ENCODE measurements at places on chromosomes 7 and 10. TPM values are rescaled to one million over a fixed set of nuclear protein-coding genes. Genes with fewer than 3 reads are reported as not detected.
A peak's percentile ranks its signal among the peaks of the same experiment; 100 is the strongest.

GRCh38 chr7:80729591-80730320, 91.3 kb downstream of the CD36 start:
- peak overlapping the region; percentile 61 for H3K27ac ChIP-seq
- no peaks in the 10 kb centered on the region for H3K4me1 ChIP-seq
- H3K36me3 ChIP-seq = no peaks in the 10 kb centered on the region
- no peak for DNase-seq

KAZALD1 gene
- 21.2 TPM for total RNA-seq

DNA sequence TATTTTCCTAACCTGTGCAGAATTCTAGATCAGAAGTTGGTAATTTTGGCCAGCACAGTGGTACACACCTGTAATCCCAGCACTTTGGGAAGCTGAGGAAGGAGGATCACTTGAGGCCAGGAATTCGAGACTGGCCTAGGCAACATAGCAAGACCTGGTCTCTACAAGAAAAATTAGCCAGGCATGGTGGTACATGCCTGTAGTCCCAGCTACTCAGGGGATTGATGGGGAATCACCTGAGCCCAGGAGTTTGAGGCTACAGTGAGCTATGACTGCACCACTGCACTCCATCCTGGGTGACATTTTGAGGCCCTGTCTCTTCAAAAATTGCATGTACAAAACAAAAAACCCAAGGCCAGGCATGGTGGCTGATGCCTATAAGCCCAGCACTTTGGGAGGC, 8.6 kb downstream of the PGAM1 start:
- H3K36me3 ChIP-seq = peaks cover 24% of the 10 kb centered on the region
- H3K4me3 ChIP-seq = no peak overlapping the region
- no peaks in the 10 kb centered on the region for H3K27me3 ChIP-seq

GRCh38 chr7:105376908-105377533, 11.7 kb downstream of the SRPK2 start:
- no peak overlapping the region for H3K4me3 ChIP-seq
- H3K4me1 ChIP-seq = no peaks in the 10 kb centered on the region
- no peaks in the 10 kb centered on the region for H3K27me3 ChIP-seq
- H3K27ac ChIP-seq = no peak overlapping the region
- H3K36me3 ChIP-seq = no peaks in the 10 kb centered on the region
- no peak for DNase-seq

DNA sequence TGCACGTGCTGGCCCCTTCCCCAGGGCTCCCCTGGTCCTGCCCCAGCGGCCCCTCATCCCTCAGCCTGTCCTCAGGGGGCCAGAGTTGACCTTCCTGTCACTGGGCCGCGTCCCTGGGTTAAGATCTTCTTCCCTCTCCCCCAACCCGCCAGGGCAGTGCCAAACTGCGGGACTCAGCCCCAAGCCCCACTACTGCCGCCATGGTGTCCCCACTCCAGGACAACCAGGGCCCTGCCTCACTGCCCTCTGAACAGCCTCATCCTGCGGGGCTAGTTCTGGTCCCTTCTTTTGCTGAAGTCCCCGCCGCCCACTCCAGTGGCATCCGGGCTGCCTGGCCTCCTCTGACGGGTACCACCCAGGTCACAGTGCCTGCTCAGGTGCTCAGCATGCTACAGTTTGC, 37.5 kb downstream of the UNCX start:
- DNase-seq = no peak
- H3K4me1 ChIP-seq = no peaks in the 10 kb centered on the region
- H3K27ac ChIP-seq = no peak overlapping the region

DNA sequence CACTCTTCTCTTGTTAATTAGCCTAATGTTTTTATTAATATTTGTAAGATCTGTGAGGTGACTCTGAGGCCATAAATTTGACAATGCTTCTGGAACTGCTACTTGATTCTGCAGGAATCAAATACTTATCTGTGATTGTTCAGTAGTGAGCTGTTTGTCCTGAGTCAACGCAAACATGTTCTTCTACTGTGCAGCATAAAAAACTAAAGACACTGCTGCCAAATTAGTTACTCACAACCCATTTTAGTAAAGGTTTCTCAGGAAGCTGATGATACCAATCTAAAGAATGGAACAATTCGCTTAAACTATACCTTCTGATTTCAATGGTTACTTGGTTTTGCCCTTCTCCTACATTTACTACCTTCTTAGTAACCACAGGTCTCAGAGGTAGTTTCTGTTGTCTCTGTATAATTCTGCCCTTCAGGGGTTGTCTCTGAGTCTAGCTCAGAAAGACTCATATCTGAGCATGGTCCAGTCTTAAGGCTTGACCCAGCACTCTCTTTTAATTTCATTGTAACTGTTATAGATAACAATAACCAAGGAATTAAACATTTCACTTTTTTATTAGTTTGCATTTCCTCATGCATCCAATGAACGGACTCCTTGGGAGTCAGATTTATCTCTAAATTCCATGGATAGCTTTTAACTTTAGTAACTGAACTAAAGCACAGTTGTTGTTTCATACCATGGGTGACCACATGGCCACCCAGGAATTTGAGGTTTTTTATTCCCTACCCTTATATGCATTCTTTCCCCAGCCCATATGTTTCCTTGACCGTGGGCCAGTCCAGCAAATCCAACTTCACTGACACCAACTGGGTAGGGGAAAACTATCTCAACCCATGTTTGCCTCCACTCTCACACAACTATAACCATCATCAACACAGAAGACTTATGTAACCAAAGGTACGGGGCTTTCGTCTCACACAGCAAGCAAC, 309.5 kb upstream of the TEX47 start:
- H3K27ac ChIP-seq = no peak overlapping the region
- no peak overlapping the region for H3K4me3 ChIP-seq
- no peak for DNase-seq
- H3K27me3 ChIP-seq = no peaks in the 10 kb centered on the region

GRCh38 chr7:150734254-150734653, 3.0 kb upstream of the GIMAP5 start:
- DNase-seq = no peak
- H3K27me3 ChIP-seq = peaks cover 5% of the 10 kb centered on the region
- no peaks in the 10 kb centered on the region for H3K4me1 ChIP-seq

ITGB1 gene
- total RNA-seq = 803 TPM

DNA sequence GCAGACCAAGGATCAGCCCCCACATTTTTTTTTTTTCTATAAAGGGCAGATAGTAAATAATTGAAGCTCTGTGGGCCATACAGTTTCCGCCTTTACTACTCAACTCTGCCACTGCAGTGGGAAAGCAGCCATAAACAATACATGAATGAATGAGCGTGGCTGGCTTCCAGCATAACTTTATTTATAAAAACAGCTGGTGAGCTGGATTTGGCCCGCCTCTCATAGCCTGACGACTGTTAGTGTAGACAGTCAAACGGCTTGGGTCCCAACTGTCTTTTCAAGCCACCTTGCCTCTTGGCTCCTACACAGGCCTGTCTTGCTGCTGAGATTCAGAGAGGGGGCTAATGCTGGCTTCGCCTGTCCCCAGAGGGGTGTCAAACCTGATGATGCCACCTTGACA, 169.8 kb upstream of the GPR26 start:
- H3K36me3 ChIP-seq = no peaks in the 10 kb centered on the region
- H3K27me3 ChIP-seq = peaks cover 20% of the 10 kb centered on the region
- H3K27ac ChIP-seq = no peak overlapping the region
- H3K4me3 ChIP-seq = no peak overlapping the region

NUTM2A gene
- total RNA-seq = 0.21 TPM

DNA sequence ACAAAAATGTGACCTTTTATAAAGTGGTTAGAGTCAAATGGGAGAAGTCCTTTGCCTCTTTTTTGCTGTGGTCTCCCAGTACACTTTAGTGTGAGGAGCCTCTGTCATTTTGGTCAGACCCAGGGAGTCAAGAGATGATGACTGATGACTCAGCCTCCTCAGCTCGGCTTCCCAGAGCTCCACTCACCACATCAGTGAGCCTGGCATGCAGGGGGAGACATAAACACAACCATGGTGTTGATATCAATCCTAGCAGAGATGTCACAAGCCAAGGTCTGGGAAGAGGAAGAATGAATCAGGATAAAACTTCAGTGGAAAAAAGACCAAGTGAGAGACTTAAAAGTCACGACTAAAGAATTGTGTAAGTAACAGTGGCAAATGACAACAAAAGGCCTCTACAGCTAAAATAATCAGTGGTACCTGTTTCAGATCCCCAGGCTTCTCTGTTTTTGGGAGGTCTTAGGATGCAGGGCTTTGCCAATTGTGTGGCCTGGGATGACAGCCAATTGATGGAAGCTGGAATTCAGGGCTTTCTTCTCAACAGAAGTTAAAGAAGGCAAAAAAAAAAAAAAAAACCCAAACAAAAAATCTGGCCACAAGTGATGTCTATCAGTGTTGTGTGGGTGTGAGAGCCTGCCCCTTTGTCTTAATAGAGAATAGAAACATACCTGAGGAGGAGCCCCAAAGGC, 50.2 kb downstream of the TFAM start:
- H3K36me3 ChIP-seq = no peaks in the 10 kb centered on the region
- H3K27ac ChIP-seq = no peak overlapping the region
- no peaks in the 10 kb centered on the region for H3K27me3 ChIP-seq
- no peaks in the 10 kb centered on the region for H3K4me1 ChIP-seq
- no peak overlapping the region for H3K4me3 ChIP-seq

- no peak for DNase-seq
- no peaks in the 10 kb centered on the region for H3K27me3 ChIP-seq
- H3K36me3 ChIP-seq = no peaks in the 10 kb centered on the region
- no peak overlapping the region for H3K4me3 ChIP-seq
Measured at GRCh38 chr7:30436518-30436917, 42.1 kb downstream of the NOD1 start.

DNA sequence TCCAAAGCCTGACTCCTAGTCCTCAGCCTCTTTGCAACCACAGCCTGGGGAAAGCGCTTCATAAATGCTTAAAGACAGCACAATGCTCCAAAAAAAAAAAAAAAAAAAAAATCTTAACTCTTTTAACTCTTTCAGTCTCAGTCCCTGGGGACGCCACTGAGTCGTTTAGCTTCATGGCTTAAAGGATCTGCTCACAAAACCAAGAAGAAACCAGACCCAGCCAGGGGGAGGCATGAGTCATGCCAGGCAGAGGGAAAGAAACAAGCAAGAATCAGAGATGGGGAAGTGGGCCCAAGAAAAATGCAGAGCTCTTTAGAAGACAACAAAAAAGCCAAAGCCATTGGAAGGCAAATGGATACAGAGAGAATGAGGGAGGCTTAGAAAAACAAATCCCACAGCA, 32.5 kb upstream of the DOCK1 start:
- H3K27ac ChIP-seq = no peak overlapping the region
- DNase-seq = no peak
- H3K36me3 ChIP-seq = no peaks in the 10 kb centered on the region
- H3K4me3 ChIP-seq = no peak overlapping the region

TMEM178B gene
- 0.39 TPM for total RNA-seq

GRCh38 chr7:157496416-157497275, 159.8 kb downstream of the DNAJB6 start:
- no peak overlapping the region for H3K27ac ChIP-seq
- no peak for DNase-seq
- H3K36me3 ChIP-seq = no peaks in the 10 kb centered on the region
- H3K4me1 ChIP-seq = no peaks in the 10 kb centered on the region
- peaks cover 5% of the 10 kb centered on the region for H3K27me3 ChIP-seq
- no peak overlapping the region for H3K4me3 ChIP-seq

DNA sequence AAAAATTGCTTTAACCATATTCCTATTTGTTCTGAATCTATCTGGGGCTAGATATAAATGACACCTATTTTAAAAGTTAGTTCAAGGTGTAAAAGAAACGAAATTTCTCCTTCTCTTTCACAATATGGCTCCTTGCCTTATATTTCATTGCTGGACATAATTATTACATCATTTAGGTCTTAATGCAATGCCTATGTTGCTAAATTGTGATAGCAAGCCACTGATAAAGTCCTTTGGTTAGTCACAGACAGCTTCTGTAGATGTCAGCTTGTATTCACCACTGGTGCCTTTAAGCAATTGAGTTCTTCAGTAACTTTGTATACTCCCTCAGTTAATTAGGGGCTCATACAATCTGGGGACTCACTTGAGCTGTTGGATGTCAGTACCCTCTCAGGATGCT, 1236.6 kb downstream of the GATA3 start:
- no peaks in the 10 kb centered on the region for H3K36me3 ChIP-seq
- DNase-seq = no peak
- no peaks in the 10 kb centered on the region for H3K4me1 ChIP-seq
- no peak overlapping the region for H3K4me3 ChIP-seq
- no peak overlapping the region for H3K27ac ChIP-seq

ASB15 gene
- total RNA-seq = not detected

DNA sequence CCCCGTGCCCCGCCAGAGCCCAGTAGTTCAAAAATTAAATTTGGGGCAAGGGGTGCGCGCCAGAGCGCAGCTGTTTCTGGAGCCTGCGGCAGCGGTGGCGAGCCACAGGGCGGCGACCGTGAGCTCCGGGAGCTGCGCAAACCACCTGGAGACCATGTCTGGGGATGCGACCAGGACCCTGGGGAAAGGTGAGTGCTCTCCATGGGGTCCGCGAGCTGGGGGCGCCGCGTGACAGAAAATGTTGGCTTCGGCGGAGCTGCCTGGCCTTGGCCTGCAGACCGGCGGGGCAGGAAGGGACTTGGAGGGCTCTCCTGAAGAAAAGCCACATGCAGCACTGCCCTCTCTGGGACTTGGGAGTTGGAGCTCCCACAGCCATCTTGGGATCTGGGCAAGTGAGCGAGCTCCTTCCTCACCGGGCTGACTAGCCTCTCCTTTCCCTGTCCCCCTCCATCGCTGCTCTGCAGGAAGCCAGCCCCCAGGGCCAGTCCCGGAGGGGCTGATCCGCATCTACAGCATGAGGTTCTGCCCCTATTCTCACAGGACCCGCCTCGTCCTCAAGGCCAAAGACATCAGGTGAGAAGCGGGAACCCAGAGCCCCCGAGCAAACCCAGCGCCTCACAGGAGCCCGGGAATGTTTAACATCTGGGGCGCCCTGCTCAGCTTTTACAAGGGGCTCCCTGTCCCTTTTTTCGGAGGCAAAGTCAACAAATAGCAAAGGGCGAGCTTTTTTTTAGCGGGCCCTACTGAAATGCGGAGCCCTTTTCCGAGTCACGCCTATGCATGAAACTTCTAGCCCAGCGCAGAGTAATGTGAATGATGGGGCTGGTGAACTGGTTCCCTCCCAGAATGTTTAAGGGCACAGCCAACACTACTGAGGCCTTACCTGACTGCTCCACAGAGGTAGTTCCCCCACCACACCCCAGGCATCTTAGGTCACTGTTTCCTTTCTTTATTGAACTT, 6.1 kb downstream of the GSTO2 start:
- H3K4me1 ChIP-seq = peaks cover 9% of the 10 kb centered on the region
- no peak for DNase-seq
- no peaks in the 10 kb centered on the region for H3K36me3 ChIP-seq
